ENCODE measurements at places on chromosomes 12 and 14. TPM values are rescaled to one million over a fixed set of nuclear protein-coding genes. Genes with fewer than 3 reads are reported as not detected.

Gene TAS2R20
- 0.70 TPM for total RNA-seq

Gene TSPAN8
- total RNA-seq = 36.0 TPM

Gene FGF6
- total RNA-seq = not detected

Gene SERPINA5
- 93.5 TPM for total RNA-seq

Gene MYH6
- 0.05 TPM for total RNA-seq

Gene INF2
- 21.1 TPM for total RNA-seq

Gene EXOC3L4
- 1.4 TPM for total RNA-seq

Gene SLC15A4
- 10.5 TPM for total RNA-seq

Gene HOXC4
- total RNA-seq = not detected

Gene OR4K14
- total RNA-seq = not detected

Gene GZMB
- 1.8 TPM for total RNA-seq

Gene KLRG1
- 0.38 TPM for total RNA-seq

Gene ARHGAP9
- total RNA-seq = 11.7 TPM

Gene ACTN1
- 41.4 TPM for total RNA-seq

GRCh38 chr12:39124768-39125167, 219.4 kb upstream of the CPNE8 start:
- DNase-seq = no peak

GRCh38 chr14:103104654-103105452, 10.3 kb downstream of the EXOC3L4 start:
- DNase-seq = peak; percentile 92

- no peak for DNase-seq
These were observed 221.9 kb upstream of the EGLN3 start for GRCh38 chr14:34172550-34173368.

- DNase-seq = no peak
These were observed 21.9 kb downstream of the ZFYVE21 start for GRCh38 chr14:103737432-103738045.

DNA sequence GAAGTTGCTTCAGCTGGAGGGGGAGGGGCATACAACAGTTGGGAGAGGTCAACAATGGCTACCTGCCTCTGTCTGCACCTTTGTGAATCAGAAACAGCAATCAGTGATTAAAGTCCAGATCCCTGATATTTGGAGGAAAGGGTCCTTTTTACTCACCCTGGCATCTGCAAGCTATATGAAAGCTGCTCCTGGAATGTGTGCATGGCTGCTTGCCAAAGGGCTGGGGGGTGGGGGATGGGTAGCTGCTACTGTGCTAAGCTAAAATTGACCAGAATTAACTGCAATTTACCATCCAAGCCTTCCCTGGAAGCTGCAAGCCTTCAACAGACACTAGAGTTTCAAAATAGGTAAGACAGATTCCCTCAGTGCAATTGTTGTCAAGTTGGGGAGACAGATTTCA, 13.5 kb upstream of the GTF2A1 start:
- no peak for DNase-seq

DNA sequence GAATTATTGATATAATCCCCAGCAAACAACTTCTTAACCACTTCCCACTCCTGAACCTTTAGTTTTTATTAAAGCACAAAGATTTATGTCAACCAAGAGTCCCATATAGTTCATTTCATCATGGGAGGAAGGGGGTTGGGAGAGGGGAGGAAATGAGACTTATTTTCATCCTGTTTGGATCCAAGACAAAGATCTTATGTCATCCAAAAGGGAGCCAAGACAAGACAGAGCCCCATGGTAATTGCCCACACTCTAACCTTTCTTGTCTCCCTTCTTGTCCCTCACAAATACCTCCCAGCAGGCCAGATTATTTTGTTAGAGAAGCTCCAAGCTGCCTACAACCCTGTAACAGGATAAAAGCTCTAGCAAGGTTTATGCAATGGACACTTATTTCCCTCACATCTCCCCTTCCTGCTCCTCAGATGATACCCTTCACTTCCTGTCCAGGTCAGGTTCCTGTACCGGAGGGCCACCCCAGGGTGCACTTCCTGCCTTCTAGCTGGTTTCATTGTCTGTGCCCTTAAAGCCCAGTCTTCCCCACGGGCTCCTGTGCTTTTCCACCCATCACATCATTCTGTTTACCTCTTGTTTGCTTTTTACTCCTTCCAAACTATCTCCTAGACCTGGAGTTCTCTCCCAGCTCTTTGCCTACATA, 123.7 kb upstream of the MDM1 start:
- DNase-seq = no peak

DNA sequence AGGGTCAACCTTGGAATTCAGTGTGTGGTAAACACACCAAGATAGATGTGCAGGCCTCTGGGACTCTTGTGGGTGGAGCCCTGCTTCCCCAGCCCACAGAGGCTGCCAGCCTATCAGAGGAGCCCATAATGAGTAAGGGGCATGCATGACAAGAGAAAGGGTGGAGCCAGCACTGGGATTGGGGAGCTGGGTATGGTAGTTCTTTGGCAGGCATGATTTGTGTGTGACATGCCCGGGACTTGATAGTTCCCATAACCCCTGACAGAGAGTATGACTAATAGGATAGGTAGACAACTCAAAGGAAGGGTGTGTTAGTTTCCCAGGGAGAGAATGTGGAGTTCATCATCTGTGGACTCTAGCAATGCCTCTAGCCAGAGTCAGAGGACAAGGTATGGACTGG, 143.0 kb downstream of the EMP1 start:
- DNase-seq = no peak

GRCh38 chr12:80509781-80510556, 65.9 kb downstream of the PTPRQ start:
- DNase-seq = no peak

DNA sequence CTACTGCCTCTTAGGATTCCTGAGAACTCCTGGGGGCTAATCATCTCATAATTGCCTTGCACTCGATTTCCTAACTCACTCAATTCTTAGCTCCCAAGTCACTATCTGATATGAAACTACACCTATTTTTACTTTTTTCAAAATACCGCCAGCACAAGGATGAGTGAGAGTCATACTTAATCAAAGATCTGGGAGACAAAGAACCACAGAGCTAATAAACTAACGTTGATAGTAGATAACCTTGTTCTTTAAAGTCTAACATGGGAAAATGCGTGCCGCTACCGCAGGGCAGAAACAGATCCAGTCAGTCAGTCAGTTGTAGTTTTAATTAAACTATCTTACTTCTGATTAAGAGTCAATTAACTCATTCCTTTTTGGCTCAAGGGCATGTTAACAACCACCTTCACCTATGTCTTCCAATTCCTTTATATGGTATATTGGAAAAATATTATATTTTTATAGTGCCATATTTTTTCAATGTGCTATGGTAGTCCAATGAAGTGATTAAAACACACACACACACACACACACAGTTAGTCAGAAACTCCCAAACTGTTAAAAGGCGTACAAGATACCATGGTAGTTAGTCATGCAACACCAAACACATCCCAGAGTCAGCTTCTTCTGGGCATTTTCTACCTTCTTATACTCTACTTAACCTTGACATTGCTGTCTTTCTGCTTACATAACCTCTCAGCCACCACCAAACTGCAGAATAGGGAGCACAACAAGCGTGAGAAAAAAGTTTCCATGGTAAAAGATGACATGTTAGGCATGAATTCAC, 114.0 kb downstream of the KLHL28 start:
- DNase-seq = no peak

DNA sequence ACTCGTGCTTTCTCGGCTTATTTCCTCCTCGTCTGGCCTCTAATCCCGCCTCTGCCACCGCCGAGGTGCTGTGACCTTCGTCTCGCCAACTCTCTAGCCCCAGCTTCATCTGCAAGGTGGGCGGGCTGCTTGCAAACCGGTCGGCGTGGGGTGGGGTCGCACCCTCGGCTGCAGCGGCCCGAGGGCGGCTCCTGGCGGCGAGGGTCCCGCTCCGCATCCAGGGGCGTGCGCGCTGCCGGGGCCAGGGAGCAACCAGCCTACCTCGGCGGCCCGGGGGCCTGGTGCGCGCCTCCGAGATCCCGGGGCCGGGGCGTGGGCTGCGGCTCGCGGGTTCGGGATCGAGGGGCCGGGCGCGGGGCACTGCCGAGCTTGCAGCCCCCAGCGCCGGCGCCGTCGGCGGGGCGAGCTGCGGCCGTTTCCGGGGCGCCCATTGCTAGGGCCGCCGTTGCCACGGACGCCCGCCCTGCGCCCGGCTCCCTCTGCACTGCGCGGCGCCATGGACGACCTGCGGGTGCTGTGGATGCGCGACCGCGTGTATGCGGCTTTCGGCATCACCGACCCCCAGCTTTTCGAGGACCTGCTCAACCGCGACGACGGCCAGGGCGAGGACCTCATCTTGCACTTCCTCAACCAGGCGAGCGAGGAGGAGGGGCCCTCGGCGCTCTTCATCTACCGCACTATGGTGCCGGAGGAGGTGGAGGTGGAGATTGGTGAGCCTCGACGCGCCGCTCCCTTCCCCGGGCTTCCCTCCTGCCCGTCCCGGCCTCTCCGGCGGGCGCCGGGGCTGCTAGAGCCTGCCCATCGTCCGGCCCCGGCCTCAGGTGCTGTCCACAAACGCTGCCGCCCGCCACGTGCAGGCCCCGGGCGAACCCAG, at the start of gene DNAH10:
Gene DNAH10 (plus strand): TSS at position 461 of the 874 bp plus-strand sequence. CDS start 36 bp downstream, at position 497.
- DNase-seq = peak; percentile 24

- no peak for DNase-seq
These were observed 365.5 kb downstream of the ETNK1 start for GRCh38 chr12:22990501-22990900.

DNA sequence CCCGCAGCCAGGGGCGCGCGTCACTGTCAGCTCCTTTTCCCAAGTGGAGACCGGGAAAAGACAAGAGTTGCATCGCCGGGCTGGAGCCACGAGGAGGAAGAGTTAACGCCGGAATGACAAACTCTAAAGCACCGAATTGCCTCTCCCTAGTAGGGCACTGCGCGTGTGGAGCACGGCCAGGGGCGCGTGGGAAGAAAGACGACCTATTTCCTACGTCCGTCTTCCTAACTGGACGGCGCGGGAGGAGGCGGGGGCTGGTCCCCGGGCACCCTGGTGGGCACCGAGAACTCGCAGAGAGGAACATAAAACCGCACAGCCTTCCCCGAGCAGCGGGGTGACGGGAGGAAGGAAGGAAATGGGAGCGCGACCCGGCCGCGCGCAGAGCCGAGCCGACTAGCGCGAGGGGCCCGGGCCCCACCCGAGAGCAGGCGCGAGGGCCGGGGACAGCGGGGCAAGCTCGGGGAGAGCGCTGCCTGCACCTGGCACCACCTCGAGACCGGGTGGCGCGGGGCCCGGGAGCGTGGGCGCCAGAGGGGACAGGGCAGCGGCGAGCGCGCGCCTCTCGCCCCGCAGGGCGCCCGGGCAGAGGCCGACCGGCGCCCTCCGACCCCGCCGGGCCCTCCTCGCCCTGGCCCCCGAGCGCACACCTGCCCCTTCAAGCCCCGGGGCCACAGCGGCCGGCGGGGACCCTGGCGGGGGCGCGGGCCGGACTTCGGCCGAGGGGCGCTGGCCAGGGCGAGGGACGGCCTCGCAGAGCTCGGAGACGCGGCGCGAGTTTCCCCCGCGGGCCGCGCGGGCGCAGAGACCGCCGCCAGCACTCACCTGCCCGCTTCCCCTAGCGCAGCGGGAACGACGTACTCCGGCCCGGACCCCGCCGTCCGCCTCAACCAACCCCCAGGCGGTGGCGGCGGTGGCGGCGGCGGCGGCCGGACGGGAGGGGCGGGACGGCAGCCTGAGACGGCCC, at the start of gene SETD3:
Gene SETD3 (minus strand): TSS at position 954 of the 964 bp plus-strand sequence. CDS start 15,054 bp downstream, outside the sequence.
- DNase-seq = peak; percentile 57

DNA sequence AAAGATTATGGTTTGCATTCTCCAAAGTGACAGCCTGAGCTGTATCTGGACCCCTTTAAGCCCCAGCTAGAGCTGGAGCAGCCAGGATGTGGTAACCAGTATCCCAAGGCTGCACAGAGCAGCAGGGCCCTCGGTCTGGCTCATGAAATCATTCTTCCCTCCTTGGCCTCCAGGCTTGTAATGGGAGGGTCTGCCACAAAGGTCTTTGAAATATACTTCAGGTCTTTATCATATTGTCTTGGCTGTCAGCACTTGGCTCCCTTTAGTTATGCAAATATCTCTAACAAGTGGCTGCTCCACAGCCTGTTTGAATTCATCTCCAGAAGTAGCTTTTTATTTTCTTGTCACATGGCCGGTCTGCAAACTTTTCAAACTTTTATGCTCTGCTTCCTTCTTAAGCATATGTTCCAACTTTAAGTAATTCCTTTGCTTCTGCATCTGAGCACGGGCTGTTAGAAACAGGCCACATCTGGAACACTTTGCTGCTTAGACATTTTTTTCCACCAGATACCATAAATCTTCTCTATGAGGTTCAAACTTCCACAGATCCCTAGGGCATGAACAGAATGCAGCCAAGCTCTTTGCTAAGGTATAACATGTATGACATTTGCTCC, 663.4 kb upstream of the MIS18BP1 start:
- no peak for DNase-seq

DNA sequence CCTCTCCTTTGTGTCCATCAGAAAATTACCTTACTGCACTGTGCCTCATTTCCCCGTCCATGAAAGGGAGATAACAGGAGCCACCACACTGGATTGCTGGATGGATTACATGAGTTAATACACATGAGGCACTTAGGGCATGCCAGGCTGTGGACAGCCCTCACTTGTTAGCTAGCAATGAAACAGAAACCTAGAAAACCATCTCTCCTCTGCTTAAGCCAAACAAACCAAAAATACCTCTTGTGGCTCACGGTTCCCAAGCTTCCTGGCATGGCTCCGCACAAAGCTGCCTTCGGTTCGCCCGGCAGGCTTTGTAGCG, 660 bp upstream of the HCFC2 start:
- DNase-seq = no peak

GRCh38 chr12:72315858-72316257, 43.7 kb downstream of the TRHDE start:
- DNase-seq = no peak

DNA sequence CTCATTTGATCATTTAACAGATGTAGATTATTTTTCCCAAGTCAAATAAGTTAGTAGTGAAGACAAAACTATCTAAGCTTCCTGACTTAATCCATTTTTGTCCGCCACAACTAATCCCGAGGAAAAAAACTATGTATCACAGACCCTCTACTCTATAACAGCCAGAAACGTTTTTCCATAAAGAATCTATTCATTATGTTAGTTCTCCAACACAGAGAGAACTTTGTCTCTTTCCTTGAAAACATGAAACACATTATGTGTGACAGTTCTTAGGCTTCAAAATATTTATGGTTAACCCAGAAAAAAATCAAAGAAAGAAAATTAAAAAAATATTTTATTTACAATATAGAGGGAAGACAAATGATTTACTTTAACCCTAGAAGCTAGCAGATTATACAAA, 100.1 kb downstream of the PLEKHG7 start:
- DNase-seq = no peak

- no peak for DNase-seq
These were observed 13.7 kb upstream of the OR10AD1 start for GRCh38 chr12:48216785-48217184.

- DNase-seq = no peak
These were observed 50.6 kb downstream of the FOXA1 start for GRCh38 chr14:37544407-37544806.

GRCh38 chr14:79861111-79861510, 350.2 kb downstream of the DIO2 start:
- no peak for DNase-seq
